ENCODE measurements at places on chromosomes 5 and 9.

DNA sequence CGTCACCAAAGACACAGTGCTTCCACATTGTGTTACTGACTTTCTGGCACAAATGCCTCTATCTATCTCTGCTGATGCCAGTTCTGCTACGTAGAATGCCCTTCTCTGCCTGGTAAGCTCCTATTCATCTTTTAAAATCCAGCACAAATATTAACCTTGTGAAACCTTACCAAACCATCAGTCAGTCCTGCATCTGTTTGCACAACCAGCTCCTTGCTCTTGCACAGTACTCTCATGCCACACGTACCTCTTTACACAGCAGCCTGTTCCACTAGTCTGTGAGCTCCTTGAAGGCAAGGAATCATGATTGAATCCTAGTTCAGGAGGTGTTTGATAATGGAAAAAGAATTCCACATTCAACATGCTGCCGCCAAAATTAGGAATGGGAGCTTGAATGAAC is 56.3 kb downstream of the TEX10 start:
- no peak for DNase-seq

DNA sequence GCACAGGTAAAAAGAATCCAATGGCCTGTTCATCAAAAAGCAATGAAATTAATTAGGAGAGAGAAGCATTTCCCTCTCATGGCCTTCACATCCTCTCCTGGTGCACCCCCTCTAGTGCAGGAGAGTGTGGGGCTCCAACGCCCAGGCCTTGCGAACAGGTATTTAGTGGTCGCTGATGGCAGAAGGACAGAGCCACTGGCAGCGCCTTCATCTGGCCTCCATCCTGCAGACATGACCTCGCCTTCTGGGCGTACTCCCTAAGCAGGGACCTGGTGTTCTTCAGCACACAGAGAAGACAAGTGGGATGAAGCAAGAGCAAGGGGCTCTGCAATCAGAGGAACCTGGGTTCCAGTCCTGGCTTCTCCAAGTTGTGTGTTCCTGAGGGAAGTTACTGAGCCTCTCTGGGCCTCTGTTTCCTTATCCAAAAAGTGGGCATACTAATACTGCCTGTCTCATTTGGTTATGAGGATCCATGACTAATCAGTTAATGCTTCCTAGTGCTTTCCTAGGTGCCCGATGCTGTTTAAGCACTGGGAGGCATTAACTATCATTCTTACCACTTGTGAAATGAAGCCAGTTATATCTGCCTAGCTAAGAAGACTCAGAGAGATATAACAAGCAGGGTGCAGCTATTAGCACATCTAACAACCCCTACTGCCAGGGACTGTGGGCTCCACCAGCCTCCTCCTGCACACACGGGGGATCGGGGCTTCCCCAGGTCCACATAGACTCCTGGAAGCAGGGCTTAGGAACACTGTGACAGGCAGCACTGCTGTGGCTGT is 77.3 kb downstream of the SEMA4D start:
- no peak for DNase-seq

- no peak for DNase-seq
Observed at GRCh38 chr5:746258-746761, 38.2 kb downstream of the ZDHHC11B start.

GRCh38 chr9:107388890-107389289 is 100.7 kb downstream of the KLF4 start:
- no peak for DNase-seq

DNA sequence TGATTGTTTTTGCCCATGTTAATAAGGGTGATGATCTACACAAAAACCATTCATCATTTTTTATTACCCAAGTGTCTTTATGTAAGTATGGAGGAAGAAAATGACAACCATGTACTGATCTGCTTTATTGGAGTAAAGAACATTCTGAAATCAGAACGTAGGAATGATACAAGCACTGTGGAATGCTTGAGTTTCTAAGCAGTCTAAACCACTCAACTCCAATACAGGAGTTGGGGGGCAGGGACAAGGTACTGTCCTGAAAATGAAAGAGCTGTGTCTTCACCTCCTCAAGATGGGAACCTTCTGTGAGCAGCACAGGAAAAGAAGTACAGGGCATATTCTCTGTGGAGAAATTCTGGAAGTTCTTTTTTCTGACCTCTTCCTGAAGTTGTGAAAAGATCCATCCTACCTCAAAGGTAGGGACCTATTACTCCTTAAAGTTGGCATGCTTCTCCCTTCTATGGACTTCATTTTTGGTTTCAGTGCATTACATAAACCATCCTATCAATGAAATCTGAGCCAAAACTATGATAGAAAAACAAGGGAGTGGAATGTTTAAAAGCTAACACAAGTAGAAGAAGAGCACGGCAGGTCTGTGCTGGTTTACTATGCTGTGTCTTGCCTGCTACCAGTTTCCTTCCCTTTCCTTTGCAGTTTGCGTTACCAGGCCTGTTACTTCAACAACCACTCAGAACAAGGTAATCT is 202.6 kb downstream of the SEMA5A start:
- DNase-seq, result no peak
